ENCODE measurements at places on chromosomes 16 and 17. TPM values are rescaled to one million over a fixed set of nuclear protein-coding genes. Genes with fewer than 3 reads are reported as not detected.

- no peaks in the 10 kb centered on the region for H3K36me3 ChIP-seq
- H3K4me1 ChIP-seq = peaks cover 17% of the 10 kb centered on the region
- H3K27ac ChIP-seq = no peak overlapping the region
- H3K4me3 ChIP-seq = no peak overlapping the region
- DNase-seq = no peak
Measured at GRCh38 chr16:11135464-11135973, 120.5 kb downstream of the SOCS1 start.

- H3K36me3 ChIP-seq = no peaks in the 10 kb centered on the region
- H3K27me3 ChIP-seq = no peaks in the 10 kb centered on the region
- H3K4me1 ChIP-seq = peaks cover 5% of the 10 kb centered on the region
- H3K27ac ChIP-seq = no peak overlapping the region
- H3K4me3 ChIP-seq = no peak overlapping the region
Measured at GRCh38 chr17:67078292-67078691, 33.9 kb downstream of the CACNG1 start.

GRCh38 chr17:82551779-82552457 lies 32.4 kb downstream of the FOXK2 start:
- H3K27ac ChIP-seq = no peak overlapping the region
- H3K4me3 ChIP-seq = no peak overlapping the region
- H3K27me3 ChIP-seq = no peaks in the 10 kb centered on the region

Gene CCL14
- 5.1 TPM for total RNA-seq

GRCh38 chr17:19337712-19338023 lies 24.9 kb downstream of the B9D1 start:
- peaks cover 11% of the 10 kb centered on the region for H3K4me1 ChIP-seq
- H3K27ac ChIP-seq = no peak overlapping the region
- no peaks in the 10 kb centered on the region for H3K36me3 ChIP-seq
- no peak overlapping the region for H3K4me3 ChIP-seq
- DNase-seq = no peak
- H3K27me3 ChIP-seq = no peaks in the 10 kb centered on the region

Measured in ovary (tissue), 10 donors.